ENCODE measurements at places on chromosomes 6 and 20. TPM values are rescaled to one million over a fixed set of nuclear protein-coding genes. Genes with fewer than 3 reads are reported as not detected.

RBBP8NL gene
- not detected for total RNA-seq

BPHL gene
- 30.7 TPM for total RNA-seq

FAM209B gene
- total RNA-seq, result 0.59 TPM

GDAP1L1 gene
- total RNA-seq, result 6.1 TPM

MMP24 gene
- 14.8 TPM for total RNA-seq

GPR63 gene
- total RNA-seq, result 6.2 TPM

CDH22 gene
- total RNA-seq, result 0.03 TPM

SMOC2 gene
- total RNA-seq, result 0.18 TPM

ZNF831 gene
- total RNA-seq, result not detected

LY86 gene
- total RNA-seq, result not detected

HTR1E gene
- total RNA-seq, result not detected

TUBB2B gene
- total RNA-seq, result 1,848 TPM

KCTD20 gene
- 46.3 TPM for total RNA-seq

GMEB2 gene
- total RNA-seq, result 17.0 TPM

PBOV1 gene
- not detected for total RNA-seq

HFE gene
- total RNA-seq, result 0.81 TPM

FKBP1C gene
- 2.0 TPM for total RNA-seq

HLA-E gene
- 45.8 TPM for total RNA-seq

GPR6 gene
- 0.63 TPM for total RNA-seq

PPIL6 gene
- total RNA-seq, result not detected

GHRH gene
- not detected for total RNA-seq

RAET1L gene
- total RNA-seq, result not detected

ROS1 gene
- total RNA-seq, result not detected

TCP11 gene
- total RNA-seq, result 0.31 TPM

OTOR gene
- total RNA-seq, result not detected

SLC24A3 gene
- total RNA-seq, result 0.44 TPM

LY6G6D gene
- total RNA-seq, result 2.8 TPM

LRP11 gene
- 13.2 TPM for total RNA-seq

CDSN gene
- total RNA-seq, result not detected

OR12D3 gene
- total RNA-seq, result not detected

PRICKLE4 gene
- not detected for total RNA-seq

PRELID3B gene
- 29.5 TPM for total RNA-seq

PTCRA gene
- not detected for total RNA-seq

HLA-DOB gene
- total RNA-seq, result not detected

C20orf141 gene
- not detected for total RNA-seq

DNAH8 gene
- 0.03 TPM for total RNA-seq

SAMD3 gene
- 11.5 TPM for total RNA-seq

PCED1A gene
- total RNA-seq, result 23.6 TPM

Data from H7 (cell line).